ENCODE measurements at places on chromosomes 5 and 9. TPM values are rescaled to one million over a fixed set of nuclear protein-coding genes. Genes with fewer than 3 reads are reported as not detected.

DNA sequence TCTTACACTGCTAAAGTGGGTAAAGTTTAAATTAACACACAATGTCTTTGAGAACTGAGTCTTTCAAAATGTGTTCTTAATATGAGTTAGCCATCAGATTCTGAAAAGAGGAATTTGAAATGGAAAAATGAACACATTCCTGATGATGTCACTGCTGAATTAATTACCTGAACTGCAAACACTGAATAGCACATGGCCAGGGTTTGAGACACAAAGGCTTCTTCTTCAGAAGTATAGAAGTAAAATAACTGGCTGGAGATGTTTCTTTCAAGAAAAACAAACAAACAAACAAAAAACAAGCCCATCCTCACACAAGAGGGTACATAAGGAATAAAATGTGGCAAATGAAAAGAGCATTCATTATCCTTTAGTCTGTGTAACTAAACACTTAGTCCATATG, 7.1 kb downstream of the GLIS3 start:
- no peak for DNase-seq

DNA sequence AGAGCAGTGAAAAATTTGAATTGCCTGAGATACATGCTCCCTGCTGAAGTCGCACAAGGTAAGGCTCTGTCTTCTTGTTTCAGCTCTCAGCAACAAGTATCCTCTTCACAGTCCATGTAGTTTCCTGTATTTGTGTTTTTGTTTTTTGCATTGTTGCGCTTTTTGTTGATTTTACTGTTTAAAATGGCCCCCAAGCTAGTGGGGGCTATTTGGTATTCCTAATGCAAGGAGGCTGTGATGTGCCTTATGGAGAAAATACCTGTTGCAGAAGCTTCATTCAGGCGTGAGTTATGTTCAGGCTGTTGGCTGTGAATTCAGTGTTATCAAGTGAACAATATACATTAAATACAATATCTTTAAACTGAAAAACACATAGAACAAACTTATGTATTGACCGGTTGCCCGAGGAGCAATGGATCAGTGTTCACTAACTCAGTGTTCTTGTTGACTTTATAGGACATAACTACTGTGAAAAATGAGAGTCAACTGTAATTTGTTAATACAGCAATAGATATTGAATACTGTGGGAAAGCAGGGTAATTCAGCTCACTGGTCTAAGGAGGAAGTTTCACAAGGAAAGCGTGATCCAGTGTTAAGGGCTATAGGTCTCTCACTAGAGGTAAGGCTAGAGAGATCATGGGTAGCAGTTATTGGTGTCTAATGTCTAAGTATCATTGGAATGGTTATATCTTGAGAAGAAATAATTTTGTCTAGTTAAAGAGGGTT, 150.5 kb downstream of the GCNT1 start:
- no peak for DNase-seq

- peak; percentile 69 for DNase-seq
Observed at GRCh38 chr5:40681363-40682153, 1.8 kb downstream of the PTGER4 start.

GRCh38 chr5:9362600-9362999, 183.3 kb downstream of the SEMA5A start:
- DNase-seq: no peak

DNA sequence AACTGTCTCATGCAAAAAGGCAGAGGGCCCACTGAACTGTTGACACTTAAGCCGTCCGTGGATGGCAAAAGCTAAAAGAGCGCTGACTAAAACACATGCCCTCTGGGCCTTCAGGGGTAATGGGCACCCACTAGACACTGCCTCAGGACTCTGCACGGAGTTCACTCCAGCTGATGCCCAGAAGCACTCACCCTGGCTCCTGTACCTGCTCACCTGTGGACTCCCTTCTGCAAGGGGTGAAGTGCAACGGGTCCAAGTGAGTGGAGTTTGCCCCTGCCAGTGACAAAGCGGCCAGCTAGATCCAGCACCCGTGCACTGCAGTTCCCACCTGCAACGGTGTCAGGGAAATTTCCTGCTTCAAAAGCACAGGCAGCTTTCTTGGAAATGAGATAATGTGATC, 50.2 kb downstream of the SLC1A1 start:
- no peak for DNase-seq

- DNase-seq: no peak
Observed at GRCh38 chr5:73892806-73893205, 266.8 kb downstream of the ARHGEF28 start.

DNA sequence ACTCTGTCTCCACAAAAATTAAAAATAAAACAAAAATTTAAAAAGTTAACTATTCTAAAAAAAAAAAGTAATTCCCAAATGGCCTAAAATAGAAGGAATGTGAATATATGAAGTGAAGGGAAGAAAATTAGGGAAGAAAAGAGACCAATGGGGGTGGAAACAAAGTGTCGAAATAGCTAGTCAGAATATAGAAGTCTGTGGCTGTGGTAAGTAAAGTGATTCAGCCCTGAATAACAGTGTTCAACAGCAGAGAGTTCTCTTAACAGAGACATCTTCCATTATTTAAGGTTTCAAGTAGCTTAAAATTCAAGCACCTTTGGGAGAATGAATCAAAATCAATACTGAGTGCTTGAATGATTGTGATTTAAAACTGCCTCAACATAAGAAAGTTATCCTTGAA, 51.7 kb downstream of the LPAR1 start:
- no peak for DNase-seq

GRCh38 chr5:74918232-74918669, 52.1 kb upstream of the FAM169A start:
- DNase-seq: no peak

DNA sequence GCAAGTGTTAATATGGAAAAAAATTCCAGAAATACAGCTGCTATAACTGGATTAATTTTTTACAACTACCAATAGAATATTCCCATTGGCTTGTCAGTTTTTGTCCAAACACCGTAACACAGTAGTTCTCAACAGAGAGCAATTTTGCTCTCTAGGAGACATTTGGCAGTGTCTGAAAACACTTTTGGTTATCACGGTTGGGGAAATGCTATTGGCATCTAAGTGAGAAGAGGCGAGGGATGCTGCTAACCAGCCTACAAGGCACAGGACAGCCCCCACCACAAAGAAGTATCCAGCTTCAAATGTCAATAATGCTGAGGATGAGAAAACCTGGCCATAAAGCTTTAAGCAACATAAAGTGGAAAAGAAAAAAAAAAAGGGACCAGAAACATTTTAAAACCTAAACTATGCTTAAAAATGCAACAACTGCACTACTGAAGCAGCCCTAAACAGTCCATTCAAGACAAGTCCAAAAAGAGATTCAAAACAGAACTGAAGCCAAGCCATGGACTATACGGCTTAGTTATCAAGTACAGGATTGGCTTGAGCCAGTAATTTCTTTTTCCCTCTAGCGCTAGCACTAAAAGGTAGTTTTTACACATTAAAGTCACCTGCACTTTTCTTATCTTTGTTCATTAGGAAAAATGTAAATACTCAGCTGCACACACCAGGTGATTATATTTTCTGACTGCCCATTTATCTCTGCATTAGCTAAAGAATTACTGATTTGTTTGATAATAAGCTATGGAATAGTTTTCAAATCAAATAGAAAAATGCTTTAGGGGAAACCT, 83.9 kb downstream of the NR3C1 start:
- no peak for DNase-seq

GRCh38 chr9:5783982-5784381, 48.9 kb downstream of the ERMP1 start:
- DNase-seq: no peak

- no peak for DNase-seq
Observed at GRCh38 chr5:66209350-66209749, 65.2 kb downstream of the SREK1 start.

Gene CTSL
- 135 TPM for total RNA-seq

Gene NACC2
- 41.6 TPM for total RNA-seq

Gene ACER2
- 3.3 TPM for total RNA-seq

Gene INSL4
- not detected for total RNA-seq

Gene SYNPO
- total RNA-seq: 7.1 TPM

Gene CYLC2
- not detected for total RNA-seq
